ENCODE measurements at places on chromosomes 11 and 22.

DNA sequence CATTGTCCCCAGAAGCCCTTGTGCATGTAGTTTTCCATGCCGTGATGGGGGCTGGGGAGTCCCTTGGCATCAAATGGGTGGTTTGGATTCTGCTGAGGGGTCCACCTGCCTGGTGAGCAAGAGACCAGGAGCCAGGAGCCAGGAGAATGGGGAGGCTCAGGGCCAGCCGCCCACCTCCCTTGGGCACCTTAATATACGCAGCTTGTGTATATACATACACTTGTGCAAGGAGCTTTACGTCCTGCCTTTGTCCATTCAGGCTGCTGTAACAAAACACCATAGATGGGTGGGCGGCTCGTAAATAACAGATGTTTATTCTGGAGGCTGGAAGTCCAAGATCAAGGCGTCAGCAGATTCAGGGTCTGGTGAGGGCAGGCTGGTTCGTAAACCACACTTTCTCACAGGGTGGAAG is 62.5 kb downstream of the SMIM38 start:
- DNase-seq: no peak

- peak; percentile 58 for DNase-seq
Measured at GRCh38 chr11:31958076-31958735, 132.7 kb upstream of the RCN1 start.

GRCh38 chr22:22576244-22576988 is 17.4 kb upstream of the PRAME start:
- peak; percentile 34 for DNase-seq

DNA sequence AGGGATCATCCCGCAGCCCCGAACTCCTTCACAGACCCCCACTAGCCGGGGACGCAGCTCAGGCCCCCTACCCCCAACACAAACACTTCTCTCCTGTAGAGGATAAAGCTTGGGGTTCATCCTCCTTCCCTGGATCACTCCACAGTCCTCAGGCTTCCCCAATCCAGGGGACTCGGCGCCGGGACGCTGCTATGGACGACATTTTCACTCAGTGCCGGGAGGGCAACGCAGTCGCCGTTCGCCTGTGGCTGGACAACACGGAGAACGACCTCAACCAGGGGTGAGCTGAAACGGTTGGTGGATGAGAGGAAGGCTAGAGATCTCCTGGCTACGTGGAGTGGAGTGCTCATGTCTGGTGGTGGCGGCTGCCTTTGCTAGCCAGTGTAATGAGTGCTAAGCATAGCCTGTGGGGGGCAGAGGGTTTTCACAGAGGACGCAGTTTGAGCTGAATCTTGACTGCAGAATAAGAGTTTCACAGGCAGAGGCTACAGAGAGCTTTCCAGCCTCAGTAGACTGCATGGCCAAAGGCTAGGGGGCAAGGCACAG is 580 bp downstream of the ILK start:
- DNase-seq: peak; percentile 71

DNA sequence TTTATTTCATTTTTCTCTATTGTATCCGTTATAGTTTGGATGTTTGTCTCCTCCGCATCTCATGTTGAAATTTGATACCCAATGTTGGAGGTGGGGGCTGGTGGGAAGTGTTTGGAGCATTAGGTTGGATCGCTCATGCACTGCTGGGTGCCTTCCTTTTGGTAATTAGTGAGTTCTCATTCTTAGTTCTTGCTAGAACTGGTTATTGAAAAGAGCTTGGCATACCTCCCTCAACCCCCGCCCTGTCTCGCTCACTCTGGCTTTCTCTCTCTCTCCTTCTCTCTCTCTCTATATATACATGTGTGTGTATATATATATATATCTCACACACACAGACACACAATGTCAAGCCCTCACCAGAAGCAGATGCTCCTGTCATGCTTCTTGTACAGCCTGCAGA is 978.7 kb downstream of the DLG2 start:
- no peak for DNase-seq

DNA sequence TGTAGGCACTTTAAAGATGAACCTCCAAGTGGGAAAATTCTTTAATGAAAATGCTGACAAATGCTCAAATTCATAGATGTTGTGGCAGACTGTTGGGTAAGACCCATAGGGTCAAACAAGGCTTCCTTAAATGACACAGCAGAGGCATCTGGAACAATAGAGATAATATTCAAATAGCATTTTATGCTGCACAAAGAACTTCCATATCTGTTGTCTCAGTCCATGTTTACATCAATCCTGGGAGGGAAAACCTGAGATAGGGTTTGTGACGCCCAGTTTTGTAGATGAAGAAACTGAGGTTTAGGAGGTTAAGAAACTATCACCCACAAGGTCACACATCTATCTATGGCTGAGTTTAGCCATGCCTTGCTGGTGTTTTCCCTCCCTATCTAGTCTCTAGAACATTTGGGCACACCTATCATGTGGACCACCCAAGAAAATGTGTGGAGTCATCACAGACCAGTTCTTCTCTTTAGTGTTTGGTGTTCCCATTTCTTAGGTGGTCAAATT is 106.4 kb downstream of the EHF start:
- DNase-seq: no peak

DNA sequence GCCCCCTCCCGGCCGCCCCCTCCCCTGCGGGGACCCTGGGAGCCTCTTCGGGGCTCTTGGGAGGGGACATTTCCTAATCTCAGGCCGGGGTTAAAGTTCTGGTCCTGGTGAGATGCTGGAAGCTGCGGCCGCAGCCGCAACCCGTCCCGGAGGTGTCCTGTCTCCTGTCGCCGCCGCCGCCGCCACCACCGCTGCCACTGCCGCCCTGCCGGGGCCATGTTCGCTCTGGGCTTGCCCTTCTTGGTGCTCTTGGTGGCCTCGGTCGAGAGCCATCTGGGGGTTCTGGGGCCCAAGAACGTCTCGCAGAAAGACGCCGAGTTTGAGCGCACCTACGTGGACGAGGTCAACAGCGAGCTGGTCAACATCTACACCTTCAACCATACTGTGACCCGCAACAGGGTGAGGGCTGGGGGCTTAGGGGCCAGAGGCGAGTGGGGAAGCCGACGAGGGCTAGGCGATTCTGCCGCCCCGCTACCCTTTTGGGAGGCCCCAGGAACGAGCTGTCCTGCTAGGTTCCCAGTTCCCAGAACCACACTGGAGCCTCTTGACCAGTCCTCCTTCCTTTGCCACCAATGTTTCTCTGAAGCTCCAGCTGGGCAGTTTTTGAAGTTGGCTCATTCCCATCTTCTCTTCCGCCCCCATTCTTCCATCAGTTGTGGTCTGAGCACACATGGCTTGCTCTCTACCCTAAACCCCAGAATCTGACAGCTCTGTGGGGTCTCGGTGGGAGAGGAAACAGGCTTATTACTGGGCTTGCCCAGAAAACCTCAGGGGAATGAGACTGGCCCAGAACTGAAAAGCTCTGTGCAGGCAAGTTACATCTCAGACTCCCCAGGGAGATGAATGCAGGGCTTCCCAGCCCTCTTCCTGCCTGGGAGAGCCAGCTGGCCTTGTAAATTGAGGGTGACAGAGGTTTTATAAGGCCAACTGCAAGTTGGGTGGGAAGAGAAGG is 781 bp downstream of the SIDT2 start:
- DNase-seq: peak; percentile 62

DNA sequence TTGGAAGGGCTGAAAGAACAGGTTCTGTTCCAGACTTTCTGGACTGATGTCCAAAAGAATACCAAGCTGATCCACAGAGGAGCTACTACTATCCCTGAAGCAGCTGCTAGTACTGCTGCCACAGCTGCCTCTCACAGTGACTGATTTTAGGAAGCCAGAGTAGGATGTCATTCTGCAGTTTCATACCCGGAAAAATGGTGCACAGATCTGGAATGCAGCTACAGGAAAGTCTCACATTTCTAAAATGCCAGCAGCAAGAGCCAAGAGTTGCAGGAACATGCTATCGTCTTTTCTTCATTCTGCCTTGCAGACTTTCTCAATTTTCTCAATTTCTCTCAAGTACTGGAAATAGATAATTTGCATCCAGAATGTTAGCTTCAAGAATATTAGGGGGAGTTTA is 19.4 kb upstream of the CCDC179 start:
- no peak for DNase-seq

DNA sequence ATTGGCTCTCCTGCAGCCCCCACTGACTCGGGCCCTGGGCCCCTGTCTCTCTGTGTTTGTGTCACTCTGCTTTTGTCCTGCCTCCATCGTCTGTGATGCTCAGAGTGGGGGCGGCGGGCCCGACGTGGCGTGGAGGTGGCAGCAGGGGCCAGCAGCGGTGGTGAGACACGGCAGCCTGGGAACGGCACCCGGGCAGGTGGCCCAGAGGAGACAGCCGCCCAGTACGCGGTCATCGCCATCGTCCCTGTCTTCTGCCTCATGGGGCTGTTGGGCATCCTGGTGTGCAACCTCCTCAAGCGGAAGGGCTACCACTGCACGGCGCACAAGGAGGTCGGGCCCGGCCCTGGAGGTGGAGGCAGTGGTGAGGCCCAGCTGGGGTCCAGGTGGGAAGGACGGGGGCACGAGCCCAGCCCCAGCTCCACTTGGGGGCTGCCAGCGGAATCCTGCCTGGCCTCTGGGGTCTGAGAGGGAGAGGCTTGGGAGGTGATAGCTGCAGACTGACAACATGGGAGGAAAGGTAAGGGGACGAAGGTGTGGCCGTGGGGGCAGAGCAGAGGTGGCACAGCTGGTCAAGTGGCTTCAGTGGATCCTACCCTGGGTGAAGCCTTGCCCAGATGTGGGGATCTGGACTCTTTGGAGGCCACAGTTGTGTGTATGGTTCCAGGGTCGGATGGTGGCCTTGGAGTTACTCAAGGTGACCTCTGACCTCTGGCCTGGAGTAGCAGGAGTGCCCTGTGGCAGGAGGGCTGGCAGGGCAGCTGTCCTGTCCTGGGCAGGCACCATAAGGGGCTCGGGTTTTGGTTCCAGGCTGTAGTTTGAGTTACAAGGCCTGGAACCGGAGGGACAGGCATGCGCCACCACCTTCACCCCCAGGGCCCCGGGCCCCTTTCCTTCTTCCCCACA is 16.2 kb downstream of the RELT start:
- DNase-seq: no peak

GRCh38 chr11:26018336-26018735 is 313.6 kb upstream of the ANO3 start:
- no peak for DNase-seq

DNA sequence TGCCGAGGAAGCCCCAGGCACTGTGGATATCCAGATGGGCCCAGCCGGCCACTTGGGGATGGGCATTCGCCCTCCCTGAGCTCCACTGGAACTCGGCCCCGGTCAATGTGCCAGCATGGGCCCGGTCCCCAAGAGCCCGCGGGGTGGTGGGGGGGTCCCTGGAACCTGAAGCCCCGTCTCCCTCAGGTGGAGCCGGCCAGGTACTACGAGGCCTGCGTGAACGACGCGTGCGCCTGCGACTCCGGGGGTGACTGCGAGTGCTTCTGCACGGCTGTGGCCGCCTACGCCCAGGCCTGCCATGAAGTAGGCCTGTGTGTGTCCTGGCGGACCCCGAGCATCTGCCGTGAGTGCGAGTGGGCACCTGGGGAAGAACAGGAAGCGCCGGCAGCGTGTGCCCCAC is 21.2 kb downstream of the MUC5AC start:
- DNase-seq: no peak

DNA sequence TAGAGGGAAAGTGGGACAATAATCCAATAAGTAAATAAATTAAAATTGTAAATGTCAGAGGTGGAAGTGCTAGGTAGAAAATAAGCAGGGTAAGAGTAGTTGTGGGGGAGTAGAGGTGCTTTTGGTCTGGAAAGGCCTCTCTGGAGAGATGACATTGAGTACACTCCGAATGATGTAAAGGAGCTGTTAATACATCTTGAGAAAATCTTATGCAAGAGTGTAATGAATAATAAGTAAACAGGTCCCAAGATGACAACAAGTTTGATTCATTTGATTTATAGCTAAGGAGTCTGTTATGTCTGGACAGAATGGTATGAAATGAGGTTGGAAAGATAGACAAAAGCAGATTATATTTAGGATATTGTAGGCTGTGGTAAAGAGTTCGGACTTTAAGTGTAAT is 87.5 kb downstream of the TMEM135 start:
- no peak for DNase-seq

GRCh38 chr11:2121227-2122130 is 17.7 kb downstream of the IGF2 start:
- no peak for DNase-seq

GRCh38 chr11:42225664-42226063 is 766.2 kb upstream of the LRRC4C start:
- DNase-seq: no peak

- no peak for DNase-seq
Measured at GRCh38 chr11:45900916-45901617, 6.0 kb downstream of the FREY1 start.

DNA sequence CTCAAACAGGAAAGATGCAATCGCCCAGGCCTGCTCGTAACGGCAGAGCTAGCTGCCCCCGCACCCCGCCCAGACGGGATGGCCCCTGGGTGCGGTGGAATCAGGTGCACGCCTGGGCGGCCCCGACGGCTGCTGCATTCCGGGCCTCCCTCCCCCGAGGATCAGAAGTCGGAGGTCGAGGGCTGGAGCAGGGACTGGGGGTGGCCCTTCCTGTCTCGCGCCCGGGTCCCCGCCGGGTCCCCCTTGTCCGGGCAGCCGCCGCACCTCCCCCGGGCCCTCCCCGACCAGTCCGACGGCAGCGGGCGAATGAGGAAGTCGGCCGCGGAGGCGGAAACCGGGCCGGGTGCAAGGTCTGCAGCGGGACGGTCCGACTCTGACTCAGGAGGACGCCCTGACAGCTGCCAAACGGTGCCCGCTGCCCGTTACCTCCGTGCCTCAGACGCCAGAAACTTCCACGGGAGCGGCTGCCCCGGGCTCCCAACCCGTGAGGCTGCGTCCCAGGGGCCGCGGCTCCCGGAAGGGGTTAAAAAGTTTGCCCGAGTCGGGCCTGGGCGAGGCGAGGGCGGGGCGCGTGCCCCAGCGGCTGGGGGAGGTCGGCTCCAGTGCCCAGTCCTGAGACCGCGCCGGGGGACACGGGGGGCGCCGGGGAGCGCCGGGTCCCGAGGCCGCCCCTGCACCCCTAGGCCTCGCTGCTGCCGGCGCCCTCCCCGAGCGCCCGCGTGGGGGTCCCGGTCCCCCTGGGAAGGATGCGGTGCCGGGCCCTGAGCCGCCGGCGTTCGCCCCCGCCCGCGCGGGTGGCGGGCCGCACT is 663 bp downstream of the MYH9 start:
- peak; percentile 61 for DNase-seq

- DNase-seq: no peak
Measured at GRCh38 chr11:35663408-35663702, 780 bp downstream of the TRIM44 start.

Measured in CD4-positive, alpha-beta T cell treated with Interleukin-17A for 4 hours (primary cell).